ENCODE measurements at places on chromosomes 6 and 20.

DNA sequence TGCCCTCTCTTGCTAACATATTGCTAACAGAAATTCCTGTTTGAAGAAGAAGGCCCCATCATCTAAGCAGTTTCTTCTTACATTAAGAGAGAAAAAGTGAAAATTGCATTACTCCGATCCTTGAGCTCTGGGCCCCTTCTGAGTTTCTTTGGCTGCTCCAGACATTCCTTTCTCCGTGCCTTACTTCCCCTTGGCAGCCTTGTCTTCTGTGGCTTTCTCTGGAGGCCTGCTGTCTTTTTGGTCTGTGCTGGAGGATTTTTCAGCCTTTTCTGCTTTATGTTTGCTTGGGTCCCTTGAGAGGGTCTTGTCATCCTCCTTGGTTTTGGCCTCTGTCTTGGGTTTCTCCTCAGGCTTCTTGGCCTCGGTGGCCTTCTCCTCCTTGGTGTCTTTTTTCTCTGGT lies 378.8 kb upstream of the CHD6 start:
- DNase-seq: no peak

DNA sequence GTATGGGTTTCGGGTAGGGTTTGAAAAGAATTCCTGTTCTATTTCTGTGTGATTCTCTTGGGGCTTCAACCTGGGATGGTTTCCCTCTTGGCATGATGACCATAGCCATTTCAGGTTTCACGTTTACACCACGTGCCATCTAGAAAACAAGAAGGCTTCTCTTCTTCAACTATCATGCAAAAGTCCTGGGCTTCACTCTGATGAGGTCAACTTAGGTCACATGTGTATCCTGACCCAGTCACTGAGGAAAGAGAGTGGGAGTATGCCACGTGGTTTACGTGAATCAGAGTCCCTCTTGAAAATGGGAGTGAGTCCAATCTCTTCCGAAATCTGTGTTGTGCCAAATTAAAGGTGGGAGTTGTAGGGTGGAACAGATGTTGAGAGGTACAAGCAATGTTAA lies 141.3 kb upstream of the INSM1 start:
- no peak for DNase-seq

DNA sequence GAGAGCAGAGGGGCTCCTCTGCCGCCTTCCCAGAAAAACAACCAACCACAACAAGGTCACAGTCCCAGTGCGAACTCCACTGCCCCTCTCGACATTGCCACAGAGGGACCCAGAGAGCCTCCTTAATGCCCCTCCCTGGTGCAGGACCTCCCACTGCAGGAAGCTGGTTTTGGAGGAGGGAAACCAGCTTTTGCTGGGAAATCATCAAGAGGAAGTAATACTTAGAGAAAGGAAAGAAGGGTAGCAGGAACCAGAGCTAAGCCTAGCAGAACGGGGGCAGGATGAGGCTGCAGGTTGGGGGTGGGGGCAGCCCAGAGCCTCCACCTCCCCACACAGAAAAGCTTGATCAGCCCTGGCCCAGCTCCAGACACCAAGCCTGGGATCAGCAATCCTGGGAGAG lies 37.7 kb upstream of the SIRPA start:
- DNase-seq: no peak

DNA sequence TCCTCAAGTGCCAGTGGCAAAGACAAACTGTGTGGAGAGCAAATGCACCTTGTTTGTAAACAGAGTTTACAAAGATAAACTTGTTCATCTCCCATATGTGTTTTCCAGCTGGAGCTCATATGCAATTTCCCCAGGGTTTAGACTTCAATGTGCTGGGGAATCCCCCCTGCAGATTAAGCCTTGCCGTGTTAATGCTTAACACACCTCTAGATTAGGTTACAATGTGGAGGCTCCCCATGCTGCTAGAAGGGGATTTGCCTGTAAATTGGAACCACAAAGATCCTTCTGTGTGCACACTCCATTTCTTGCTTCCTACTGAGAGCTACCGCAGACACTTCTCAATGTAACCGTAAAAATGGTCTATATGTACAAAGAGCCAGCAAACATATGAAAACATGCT lies 263.1 kb downstream of the TBX18 start:
- DNase-seq: no peak

GRCh38 chr6:118652051-118652615 lies 742 bp upstream of the CEP85L start:
- DNase-seq: no peak

GRCh38 chr6:157615951-157616350 lies 207.1 kb upstream of the SNX9 start:
- DNase-seq: no peak

GRCh38 chr6:90194371-90194841 lies 102.2 kb downstream of the BACH2 start:
- DNase-seq: no peak

GRCh38 chr6:138307816-138308730 lies 69.6 kb upstream of the SMIM28 start:
- no peak for DNase-seq

- no peak for DNase-seq
Measured at GRCh38 chr6:84193114-84193708, 34.2 kb downstream of the CEP162 start.

DNA sequence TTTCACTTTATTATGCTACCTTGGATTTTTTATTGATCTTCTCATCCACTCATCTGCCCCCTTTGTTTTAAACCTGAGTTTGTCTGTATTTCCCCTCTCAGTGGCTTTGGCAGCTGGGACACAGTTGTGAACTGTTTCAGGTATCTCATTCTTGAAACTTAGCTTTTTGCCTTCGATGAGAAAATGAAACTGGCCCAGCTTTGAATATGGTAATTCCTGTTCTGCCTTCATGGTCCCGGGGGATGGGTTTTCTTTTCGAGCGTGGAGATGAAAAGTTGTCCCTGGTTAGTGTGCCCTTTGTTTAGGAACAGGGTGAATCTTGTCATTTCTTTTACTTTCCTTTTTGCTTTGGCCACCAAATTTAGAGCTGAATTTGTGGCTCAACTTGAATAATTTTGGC lies 25.6 kb downstream of the DHX35 start:
- DNase-seq: no peak

DNA sequence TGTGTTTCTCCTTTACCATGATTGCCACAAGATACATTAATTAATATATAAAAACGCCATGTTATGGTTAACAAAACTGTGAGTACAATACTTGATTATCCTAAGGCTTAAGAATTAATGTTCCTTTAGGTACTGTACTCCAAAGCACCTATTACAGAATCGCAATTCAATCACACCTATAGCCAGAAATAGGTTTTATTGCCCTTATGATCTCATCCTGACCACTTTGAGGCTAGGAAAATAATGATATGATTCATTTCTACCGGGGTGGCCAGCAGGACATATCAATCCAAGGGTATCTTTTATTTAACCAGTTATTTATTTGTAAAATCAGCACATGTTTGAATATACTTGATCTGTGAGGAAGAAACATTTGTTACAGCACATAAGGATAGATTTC lies 396.6 kb upstream of the GJE1 start:
- no peak for DNase-seq

DNA sequence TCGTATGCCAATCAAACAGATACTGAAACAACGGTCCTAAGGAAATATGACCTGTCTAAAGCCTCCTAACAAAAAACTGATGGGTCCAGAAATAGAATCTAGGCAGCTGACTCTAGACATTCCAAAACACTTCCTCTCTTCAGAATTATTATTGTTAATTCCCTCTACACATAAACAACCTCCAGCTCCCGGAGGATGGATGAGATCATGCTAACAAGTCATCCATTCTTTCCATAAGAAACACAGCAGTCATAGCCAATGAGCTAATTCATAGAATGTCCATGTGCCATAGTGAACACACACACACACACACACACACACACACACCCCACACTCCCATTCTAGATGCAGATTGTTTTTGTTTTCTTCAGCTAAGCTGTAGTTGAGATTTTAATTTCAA lies 44.3 kb downstream of the HDGFL1 start:
- DNase-seq: no peak

DNA sequence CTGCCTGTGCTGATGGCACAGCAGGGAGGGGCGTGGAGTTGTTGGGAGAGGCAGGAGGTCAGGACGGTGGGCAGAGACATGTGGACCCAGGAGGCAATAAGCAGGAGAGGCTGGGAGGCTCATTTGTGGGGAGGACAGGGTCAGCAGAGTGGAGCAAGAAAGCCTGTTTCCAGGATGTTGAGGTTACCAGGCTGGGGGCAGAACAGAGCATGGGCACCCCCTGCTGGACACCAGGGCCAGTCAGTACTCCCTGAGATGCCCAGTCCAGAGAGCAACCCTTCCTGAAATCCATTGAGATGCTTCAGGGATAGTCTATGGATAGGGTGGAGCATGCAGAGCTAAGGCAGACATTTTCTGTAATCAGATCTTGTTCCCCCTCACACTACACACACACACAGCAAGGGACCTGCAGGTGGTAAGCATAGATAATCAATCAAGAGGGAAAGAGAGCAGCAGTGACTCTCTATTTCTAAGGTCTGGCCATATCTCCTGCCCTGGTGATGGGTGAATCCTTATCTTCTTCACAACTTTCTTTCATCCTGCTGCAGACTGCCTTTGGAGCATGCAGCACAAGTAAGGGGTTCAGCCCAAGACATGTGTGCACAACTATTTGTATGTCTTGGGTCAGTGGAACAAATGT lies 41.7 kb downstream of the MOCS1 start:
- DNase-seq: no peak

DNA sequence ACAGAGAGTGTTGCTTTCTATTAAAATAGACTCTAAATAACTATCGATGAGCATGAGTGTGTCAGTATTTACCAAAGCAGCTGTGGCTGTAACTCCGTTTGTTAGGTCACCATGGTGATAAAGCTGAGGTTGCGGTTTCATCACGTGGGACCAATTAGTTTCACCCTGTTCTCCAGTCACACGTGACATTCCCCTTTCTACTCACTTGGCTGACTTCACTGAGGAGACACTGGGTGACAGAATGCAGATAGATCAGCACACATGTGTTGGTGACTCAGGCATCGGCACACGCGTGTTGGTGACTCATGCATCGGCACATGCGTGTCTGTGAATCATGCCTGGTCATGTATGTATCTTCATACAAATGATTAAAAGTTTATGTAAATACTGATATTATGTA lies 285.4 kb downstream of the THBS2 start:
- no peak for DNase-seq

GRCh38 chr6:5997420-5997987 lies 9.2 kb downstream of the NRN1 start:
- DNase-seq: no peak

GRCh38 chr6:8549074-8549790 lies 113.9 kb upstream of the SLC35B3 start:
- DNase-seq: no peak

DNA sequence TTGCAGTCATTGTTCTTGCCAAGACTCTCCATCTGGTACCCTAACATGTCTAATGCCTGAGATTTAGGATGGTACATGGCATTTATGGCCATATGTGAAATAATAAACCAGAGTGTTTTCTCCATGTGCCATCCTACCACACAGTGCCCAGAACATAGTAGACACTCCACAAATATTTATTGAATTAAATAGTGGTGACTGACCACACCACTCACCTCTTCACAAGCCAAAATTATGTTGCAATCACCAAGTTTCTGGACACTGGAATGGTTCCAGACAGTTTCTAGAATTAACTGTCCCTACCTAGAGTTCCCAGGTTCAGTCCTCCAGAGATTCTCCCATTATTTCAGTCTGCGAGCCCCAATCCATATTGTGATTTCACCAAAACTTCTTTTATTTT lies 427.3 kb downstream of the KIF16B start:
- DNase-seq: no peak

- DNase-seq: no peak
Measured at GRCh38 chr6:148251891-148252290, 90.7 kb upstream of the SASH1 start.

- DNase-seq: peak; percentile 15
Measured at GRCh38 chr6:98946879-98947410, 801 bp downstream of the FBXL4 start.

- no peak for DNase-seq
Measured at GRCh38 chr6:15709651-15710269, 46.9 kb upstream of the DTNBP1 start.

- DNase-seq: no peak
Measured at GRCh38 chr6:160420969-160421556, 72.9 kb downstream of the SLC22A3 start.

- DNase-seq: no peak
Measured at GRCh38 chr6:75530696-75531095, 37.1 kb upstream of the FILIP1 start.

DNA sequence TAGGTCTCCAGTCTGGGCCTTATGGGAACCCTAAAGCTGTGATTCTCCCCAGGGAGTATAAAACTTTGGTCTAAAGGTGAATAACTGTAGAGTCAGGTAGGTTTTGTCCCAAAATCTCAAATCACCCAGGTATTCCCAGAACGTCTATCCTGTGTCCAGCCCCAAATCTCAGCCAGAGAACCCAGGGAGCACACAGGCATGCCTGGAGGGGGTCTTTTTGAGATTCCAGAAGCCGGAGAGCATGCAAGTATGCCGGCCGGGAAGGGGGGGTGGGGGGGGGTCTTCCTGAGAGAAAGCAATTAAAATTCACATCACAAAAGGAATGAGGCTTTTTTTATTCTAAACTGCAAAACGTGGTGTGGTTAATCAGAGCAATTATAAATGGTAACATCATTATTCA lies 210.0 kb downstream of the PTPRT start:
- DNase-seq: no peak

DNA sequence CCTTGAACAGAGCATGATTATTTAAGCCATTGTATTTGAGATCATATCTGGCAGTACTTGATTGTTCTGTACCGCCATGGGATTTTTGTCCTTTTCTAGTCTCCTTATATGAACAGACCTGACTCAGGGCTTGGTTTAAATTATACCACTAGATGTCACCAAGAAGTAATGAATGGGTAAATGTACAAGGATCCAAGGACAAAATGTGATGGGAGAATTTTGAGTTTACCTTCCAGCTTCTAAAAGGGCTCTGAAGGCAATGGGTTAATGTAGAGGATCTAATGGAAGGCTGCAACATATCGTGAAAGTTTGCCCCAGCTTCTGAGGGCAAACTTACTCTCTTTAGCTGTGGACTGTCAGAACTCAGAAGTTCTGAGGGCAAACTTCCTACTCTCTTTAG lies 12.0 kb downstream of the RNF8 start:
- no peak for DNase-seq

- DNase-seq: no peak
Measured at GRCh38 chr6:111993342-111993741, 60.6 kb upstream of the CCN6 start.

- DNase-seq: no peak
Measured at GRCh38 chr6:125082908-125083683, 70.5 kb upstream of the TPD52L1 start.

GRCh38 chr6:11614534-11615213 lies 77.1 kb downstream of the TMEM170B start:
- no peak for DNase-seq

GRCh38 chr20:54345301-54345724 lies 130.1 kb upstream of the DOK5 start:
- no peak for DNase-seq

DNA sequence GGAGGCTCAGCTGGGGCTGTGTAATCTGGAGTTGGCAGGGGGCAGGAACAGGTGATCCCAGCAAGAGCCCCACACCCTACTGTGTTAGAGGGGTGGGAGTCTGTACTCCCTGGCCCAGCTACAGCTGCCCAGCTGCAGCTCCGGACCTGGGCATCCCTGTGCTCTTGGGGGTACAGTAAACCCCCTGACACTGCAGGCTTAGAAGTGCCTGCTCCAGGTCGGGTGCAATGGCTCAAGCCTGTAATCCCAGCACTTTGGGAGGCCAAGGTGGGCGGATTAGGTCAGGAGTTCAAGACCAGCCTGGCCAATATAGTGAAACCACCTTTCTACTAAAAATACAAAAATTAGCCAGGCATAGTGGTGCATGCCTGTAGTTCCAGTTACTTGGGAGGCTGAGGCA lies 1228.6 kb upstream of the EYS start:
- no peak for DNase-seq
